ENCODE measurements at places on chromosomes 7 and 10.

GRCh38 chr7:118286131-118286530 lies 61.6 kb downstream of the ANKRD7 start:
- no peak for DNase-seq

- no peak for DNase-seq
Observed at GRCh38 chr10:71262027-71262426, 49.7 kb downstream of the UNC5B start.

GRCh38 chr10:43628956-43629355 lies 19.7 kb downstream of the ZNF32 start:
- DNase-seq = no peak

- no peak for DNase-seq
Observed at GRCh38 chr7:44971902-44972441, 6.8 kb downstream of the MYO1G start.

- no peak for DNase-seq
Observed at GRCh38 chr7:5578495-5578894, 154.9 kb upstream of the TNRC18 start.

DNA sequence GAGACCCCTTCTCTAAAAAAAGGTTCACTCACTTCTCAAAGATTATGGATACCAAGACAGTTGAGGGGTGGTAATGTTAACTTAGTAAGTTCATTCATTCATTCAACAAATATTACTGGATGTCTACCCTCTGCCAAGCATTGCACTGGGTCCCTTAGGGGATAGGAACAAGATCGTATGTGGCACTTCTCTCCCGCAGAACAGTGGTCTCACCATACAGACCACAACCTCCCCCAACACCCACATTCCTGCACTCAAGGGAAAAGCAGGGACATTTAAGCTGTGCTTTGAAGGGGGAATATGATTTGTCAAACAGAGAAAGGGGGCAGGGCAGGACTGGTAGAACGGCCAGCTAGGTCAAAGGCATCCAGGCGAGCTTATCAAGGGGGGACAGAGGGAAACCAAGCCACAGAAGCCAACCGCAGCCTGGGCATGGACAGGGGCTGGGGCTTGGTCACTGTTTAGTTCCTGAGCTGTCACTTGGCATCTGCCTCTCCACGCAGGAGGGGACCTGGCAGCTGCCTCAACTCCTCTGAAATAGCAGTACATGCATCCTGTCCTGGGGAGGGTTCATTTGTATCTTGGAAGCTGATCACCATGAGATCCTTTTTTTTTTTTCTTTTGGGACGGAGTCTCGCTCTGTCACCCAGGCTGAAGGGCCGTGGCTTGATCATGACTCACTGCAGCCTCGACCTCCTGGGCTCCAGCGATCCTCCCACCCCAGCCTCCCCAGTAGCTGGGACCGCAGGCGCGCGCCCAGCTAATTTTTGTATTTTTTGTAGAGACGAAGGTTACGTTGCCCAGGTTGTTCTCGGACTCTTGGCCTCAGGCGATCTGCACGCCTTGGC lies 949 bp upstream of the CLIP2 start:
- DNase-seq = no peak

DNA sequence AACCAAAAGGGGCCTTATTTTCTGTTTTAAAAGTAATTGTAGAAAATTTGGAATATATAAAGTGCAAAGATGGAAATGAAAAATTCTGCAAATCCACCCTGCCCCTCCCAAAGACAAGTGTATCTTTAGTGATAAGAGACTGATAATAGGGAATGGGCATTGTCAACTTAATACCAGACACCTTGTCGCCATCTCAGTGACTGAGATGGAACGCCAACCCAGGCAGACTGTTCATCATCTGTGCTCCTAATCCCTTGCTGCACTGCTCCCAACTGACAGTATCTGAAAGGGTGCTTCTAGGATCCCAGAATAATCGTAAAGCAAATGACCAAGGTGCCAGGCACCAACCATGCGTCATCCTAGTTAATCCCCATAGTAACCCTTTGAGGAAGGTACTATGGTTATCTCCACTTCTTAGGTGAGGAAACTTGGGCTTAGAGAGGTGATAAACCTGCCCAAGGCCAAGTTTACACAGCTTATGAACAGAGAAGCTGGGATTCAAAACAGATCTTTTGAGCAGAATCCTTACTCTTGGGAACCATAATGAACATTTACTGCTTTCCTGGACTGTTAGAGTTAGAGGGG lies 583.7 kb downstream of the GATA3 start:
- no peak for DNase-seq

DNA sequence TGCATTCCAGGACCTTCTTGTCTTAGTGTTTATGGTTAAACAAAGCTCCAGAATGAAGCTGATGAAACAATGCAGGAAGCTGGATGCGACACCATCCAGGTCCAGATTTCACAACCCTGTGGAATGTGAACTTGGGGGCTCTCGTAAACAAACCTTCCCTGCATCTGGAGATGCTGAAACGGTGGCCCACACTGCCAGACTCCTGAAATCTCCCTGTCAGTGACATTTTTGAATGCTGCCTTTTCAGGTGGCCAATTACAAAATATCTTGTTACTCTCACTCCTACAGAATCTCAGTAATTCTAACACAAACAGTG lies 18.8 kb downstream of the VIPR2 start:
- no peak for DNase-seq

- DNase-seq = peak; percentile 91
Observed at GRCh38 chr10:90319188-90319914, 538.5 kb downstream of the HTR7 start.

GRCh38 chr7:72244826-72245398 lies 167.2 kb downstream of the CALN1 start:
- no peak for DNase-seq

GRCh38 chr7:46739518-46740234 lies 818.6 kb upstream of the IGFBP3 start:
- DNase-seq = no peak

DNA sequence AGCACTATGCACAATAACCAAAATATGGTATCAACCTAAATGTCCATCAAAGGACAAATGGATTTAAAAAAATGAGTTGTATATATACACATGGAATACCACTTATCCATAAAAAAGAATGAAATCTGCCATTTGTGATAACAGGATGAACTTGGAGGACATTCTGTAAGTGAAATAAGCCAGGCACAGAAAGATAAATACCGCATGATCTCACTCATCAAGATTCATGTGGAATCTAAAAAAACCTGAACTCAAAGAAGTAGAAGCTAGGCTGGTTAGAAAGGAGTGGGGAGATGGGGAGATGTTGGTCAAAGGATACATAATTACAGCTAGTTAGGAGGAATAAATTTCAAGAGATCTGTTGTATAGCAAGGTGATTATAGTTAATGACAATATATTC lies 17.3 kb upstream of the AOC1 start:
- no peak for DNase-seq

- no peak for DNase-seq
Observed at GRCh38 chr10:124606822-124607221, 137.4 kb downstream of the FAM53B start.

DNA sequence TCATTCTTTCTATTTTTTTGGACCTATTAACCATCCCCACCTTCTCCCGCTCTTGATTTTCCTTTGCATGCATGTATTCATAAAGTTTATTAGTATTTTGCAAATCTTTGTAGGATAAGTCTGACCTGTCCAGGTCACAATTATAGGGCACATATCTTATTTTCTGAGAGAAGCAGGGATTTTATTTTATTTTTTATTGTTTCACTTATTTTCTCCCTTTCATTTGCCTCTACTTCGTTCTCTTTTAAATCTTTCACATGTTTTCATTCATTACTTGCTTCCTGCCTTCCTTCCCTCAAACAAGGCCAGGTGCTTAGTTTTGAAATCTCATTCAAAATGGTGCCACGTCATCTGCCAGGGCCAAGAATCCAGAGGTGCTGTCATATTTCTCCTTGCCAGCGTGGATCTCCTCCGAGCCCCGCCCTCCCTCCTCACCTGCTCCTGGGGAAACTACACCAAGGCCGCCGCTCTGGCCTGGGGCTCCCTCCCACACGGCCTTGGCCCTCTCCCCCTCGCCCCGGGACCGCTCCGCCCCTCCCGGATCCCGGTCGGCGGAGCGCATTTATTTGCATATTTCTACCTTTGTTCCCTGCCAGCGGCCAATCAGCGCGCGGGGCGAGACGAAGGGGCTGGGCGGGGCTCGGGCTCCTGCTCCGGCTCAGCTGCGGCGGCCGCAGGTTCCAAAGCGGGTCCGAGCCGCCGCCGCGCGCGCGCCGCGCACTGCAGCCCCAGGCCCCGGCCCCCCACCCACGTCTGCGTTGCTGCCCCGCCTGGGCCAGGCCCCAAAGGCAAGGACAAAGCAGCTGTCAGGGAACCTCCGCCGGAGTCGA lies at the start of gene TSPAN13:
TSPAN13 (plus strand) TSS at position 654 of the 830 bp plus-strand sequence. CDS start 213 bp downstream, outside the sequence.
- no peak for DNase-seq

- DNase-seq = no peak
Observed at GRCh38 chr7:43559946-43560335, 23.0 kb upstream of the STK17A start.

DNA sequence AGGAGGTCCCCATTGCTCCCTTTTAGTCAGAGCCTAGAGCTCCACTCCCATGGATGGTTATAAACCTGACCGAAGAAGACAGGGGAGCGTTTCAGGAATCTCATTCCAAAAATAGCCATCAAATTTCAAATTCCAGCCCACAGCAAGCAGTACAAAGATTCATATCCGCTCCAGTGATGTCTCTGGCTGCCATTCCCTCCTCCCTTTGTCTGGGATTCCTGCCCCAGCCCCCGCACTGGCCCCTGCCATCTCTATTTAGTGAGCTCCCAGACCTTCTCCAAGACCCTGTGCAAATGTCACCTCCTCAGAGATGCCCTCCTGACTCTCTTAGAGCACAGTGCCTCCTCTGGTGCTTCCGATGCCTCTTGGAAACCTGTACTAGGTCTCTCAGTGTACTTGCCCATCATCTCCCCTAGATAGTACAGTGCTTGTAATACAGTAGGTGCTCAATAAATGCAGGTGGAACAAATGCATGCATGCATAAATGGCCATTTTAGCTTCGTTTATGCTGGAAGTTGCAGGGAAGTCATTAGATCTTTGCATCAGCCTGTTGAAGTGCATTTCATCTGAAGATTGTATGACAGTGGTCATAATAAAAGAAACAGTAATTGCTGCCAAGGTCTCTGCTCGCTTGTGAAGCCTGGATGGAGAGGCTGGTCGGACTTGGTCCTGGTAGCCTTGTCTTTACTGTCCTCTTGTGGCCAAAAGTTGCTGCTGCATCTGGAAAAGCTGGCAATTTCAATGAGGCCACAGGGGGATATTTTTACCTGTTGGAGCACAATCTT lies 32.0 kb upstream of the HABP2 start:
- DNase-seq = no peak

DNA sequence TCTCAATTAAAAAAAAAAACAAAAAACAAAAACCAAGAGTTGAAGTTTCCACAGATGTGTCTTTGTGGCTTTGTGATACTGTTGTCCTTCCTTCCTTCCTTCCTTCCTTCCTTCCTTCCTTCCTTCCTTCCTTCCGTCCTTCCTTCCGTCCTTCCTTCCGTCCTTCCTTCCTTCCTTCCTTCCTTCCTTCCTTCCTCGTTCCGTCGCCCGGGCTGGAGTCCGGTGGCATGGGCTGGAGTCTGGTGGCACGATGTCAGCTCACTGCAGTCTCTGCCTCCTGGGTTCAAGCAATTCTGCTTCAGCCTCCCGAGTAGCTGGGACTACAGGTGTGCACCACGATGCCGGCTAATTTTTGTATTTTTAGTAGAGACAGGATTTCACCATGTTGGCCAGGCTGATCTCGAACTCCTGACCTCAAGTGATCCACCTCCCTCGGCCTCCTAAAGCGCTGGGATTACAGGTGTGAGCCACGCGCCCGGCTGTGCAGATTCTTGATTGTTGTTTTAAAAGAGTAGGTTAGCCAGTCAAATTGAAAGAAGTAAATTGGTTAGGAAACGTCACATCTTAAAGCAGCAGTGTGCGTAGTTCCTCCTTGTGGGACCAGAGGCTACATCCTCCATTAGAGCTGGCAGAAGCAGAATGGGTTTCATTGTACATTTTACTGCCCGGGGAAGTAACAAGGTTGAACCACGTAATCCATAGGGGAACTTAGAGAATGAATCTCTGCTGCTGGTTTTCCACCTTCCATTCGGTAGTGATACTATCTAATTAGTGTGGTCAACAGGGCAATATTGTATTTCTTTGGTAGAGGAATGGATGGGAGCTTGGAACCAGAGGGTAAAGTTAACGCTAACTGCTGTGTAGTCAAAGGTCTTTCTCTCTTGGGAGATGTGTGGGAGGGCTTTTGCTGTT lies 20.6 kb downstream of the DNAJB6 start:
- no peak for DNase-seq

GRCh38 chr10:102777711-102778453 lies 34.1 kb downstream of the WBP1L start:
- no peak for DNase-seq

GRCh38 chr7:20299647-20300312 lies 30.9 kb upstream of the ITGB8 start:
- no peak for DNase-seq

DNA sequence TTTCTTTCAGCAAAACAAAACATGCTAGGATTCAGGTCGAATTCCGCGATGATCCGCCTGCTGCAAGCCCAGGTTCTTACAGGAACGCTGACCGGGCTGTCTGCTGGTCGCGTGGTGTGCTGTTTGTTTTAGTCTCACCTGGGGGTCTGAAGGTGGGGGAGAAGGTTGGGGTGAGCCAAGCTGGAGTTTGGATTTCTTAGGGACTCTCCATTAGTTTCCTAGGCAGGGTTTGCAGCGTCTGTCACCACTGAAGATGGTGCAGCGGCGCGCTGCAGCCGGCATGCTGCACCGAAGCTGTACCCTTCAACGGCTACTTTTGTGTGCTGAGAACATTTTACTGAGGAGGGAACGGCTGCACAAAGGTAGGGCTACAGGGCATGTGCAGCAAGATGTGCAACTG lies 48.7 kb downstream of the GCC1 start:
- no peak for DNase-seq

DNA sequence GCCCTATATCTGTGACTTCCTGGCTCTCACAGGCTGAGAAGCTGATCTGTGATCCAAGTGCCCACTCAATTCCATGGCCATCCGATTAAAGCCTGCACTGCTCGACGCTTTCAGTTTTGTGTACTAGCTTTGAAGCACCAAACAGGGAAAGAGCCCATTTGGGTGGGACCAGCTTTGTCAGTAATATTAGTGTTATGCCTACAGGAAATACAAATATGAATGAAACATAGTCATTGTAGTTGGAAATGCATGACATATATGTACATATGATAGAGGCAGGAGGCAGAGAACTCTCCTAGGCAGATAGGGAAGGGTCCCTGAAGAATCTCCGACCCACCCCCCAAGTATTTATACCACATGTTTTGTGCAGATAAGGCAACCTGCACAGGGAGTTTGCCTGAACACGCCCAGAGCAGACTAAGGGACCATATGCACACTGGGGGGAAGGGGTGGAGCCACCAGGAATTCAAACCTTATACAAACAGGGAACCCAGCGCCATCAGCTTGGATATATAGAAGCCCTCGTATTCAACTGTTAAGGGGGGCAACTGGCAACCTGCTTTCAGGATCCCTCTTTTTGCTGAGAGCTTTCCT lies 653.2 kb downstream of the PARD3 start:
- DNase-seq = no peak
